ENCODE measurements at places on chromosomes 12 and 14. TPM values are rescaled to one million over a fixed set of nuclear protein-coding genes. Genes with fewer than 3 reads are reported as not detected.

DNA sequence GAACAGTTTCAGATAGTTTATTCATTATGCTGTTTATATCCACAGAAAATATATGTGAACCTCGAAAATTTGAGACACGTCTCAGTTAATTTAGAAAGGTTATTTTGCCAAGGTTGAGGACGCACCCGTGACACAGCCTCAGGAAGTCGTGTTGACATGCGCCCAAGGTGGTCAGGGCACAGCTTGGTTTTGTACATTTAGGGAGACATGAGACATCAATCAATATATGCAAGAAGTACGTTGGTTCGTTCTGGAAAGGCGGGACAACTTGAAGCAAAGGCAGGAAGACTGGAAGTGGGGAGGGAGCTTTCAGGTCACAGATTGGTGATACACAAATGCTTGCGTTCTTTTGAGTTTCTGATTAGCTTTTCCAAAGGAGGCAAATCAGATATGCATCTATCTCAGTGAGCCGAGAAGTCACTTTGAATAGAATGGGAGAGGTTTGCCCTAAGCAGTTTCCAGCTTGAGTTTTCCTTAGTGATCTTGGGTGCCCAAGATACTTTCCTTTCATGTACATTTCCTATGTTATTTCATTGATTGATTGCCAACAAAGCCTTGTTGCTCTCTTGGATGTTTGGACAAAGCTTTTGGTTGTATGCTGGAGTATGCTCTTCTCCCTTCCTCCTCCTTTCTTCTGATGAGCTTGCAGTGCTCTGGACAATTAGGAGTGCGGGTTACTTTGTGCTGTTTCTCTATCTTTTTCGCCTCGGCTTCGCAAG lies 3.2 kb downstream of the SNAPC1 start:
- no peak for DNase-seq

DNA sequence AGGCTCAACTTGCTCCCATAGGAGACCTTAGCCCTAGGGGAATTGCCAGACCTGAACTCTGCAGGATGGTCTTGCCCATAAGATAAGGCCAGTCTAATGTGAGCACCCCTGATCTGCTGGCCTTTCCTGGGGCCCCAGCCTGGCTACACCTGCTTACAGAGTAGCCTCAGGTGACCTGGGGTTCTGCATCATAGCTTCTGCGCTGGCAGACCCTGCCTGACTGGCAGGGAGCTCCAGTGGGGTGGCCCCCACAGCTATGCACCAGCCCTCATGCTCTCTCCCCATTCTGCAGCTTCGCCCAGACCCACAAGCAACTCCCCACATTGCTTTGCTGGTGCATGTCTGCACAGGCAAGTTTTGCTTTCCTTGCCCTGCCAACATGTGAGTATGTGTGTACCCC lies 371.3 kb upstream of the CLEC14A start:
- no peak for DNase-seq

Gene CTSG
- total RNA-seq, result not detected

Gene STON2
- 24.0 TPM for total RNA-seq

Gene SRGAP1
- total RNA-seq, result 14.8 TPM

GRCh38 chr12:47207340-47207717 lies 127.6 kb upstream of the AMIGO2 start:
- no peak for DNase-seq

Gene NPFF
- not detected for total RNA-seq

DNA sequence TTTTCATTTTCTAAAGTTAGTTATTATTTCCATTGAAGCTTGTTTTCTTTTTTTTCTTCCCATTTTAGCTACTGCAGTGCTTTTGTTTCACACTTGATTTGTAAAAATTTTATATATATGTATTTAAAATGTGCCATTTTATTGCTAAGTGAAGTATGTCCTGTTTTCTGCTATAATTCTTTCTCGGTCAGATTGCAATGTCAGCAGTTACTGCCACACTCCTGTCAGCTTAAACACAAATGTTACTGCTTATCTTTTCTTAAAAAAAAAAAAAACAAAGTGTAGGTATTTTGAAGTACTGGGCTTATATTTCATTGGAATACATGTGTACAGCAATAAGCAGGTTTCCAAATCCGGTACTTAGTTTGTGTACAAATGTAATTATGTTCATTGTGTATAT lies 63.4 kb upstream of the AEBP2 start:
- DNase-seq, result no peak

DNA sequence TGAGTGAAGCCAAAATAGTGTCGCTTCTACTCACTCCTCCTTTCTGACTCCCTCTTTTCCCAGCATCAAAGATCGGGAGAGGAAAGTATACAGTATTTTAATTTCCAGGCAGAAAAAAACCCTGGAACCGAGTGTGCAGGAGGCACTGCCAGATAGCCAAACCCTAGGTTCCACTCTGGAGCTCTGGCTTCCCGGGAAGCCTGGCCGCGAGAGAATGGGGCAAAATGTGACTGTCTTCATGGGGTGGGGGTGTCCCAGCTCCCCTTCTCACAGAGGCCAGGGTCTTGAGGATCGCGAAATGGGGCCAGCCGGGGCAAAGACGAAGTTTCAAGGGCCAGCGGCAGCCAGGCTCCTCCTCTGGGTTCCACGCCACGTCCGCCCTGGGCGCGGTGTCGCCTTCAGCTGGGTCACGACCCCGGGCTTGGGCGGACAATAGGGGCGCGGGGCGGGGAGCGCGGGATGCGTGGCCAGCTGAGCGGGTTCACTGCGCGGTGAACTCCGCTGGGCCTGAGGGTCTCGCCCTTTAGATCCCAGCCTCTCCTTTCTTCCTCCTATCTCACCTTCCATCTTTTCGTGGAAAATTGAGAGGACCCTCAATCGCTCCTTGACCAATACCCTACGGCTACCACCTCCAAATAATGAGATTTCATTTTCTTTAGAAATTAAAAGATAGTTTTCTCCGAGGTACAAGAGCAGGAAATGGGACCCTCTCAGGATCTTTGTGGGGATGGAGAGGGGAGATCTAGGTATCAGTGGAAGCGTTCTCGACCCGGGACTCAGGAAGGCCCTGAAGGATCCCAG lies 6.7 kb downstream of the HOXC4 start:
- DNase-seq, result no peak

GRCh38 chr12:293199-293598 lies 30.6 kb upstream of the SLC6A13 start:
- DNase-seq, result no peak

Gene FGF23
- 0.25 TPM for total RNA-seq

Gene KRT81
- total RNA-seq, result not detected

- DNase-seq, result no peak
These were observed 6.4 kb upstream of the CCDC175 start for GRCh38 chr14:59582845-59583509.

- DNase-seq, result no peak
These were observed 102.9 kb upstream of the CCDC196 start for GRCh38 chr14:66383257-66383656.

Gene PELI2
- total RNA-seq, result 16.2 TPM

DNA sequence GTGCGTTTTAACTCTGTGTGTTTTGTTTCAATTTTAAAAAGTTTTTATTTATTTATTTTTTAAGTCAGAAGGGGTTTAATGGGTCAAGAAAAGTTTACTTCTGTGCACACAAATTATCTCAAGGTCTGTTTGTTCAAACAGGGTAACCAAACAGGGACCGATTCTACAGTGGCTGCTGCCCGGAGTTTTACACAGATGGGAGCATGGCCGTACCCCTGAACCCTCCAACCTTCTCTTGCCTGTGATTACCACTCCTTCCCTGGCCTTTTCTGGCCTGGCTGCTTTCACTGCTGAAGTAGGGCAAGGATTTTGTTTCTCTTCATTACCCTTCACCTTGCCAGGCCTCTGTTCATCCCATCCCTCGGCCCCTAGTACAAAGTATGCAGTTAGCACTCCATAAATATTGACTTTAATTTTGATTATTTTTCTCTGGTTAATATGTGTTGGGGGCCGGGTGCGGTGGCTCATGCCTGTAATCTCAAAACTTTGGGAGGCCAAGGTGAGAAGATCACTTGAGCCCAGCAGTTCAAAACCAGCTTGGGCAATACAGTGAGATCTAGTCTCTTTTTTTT lies 15.8 kb upstream of the FBXL14 start:
- DNase-seq, result no peak

Gene GALNT9
- total RNA-seq, result 1.3 TPM

DNA sequence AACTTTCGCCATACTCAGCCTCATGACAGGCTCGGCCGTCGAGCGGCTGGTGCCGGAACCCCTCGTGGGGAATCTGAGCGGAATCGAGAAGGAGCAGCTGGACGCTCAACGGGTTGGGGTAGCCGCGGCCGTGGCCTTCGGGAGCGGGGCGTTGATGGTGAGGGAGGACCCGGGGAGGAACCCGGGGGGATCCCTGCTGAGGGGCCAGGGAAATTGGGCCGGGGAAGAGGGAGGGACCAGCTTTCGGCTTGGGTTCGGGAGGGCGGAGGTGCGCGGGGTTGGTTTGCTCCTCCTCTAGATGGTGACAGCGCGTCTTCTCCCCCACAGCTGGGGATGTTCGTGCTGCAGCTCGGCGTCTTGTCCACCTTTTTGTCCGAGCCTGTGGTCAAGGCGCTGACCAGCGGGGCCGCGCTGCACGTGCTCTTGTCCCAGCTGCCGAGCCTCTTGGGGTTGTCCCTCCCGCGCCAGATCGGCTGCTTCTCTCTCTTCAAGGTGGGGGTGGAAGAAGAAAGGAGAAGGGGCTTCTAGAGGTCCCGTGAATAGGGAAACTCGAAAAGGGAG lies 9.8 kb downstream of the ARHGEF25 start:
- DNase-seq, result no peak

- DNase-seq, result no peak
These were observed 379.0 kb downstream of the LRIG3 start for GRCh38 chr12:58541300-58541690.

DNA sequence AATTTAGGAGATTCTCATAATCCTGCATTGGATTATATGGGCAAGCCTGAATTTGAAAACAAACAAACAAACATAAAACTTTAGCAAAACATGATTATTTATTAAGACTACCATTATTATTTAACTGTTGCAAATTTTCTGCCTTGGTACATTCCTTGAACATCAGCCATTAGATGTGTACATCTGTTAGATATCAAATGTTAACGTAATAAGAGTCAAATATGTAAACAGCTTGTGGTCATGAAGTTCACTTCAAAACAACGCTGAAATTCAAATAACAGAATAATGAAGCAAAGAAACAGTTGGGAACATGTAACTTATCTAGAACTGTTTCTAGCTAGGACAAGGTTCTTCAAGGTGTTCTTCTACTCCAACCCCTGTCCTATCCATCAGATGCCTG lies 14.3 kb upstream of the TMX1 start:
- no peak for DNase-seq

GRCh38 chr12:105445249-105445648 lies 114.8 kb downstream of the C12orf75 start:
- DNase-seq, result no peak

GRCh38 chr12:116859079-116859478 lies 22.2 kb downstream of the HRK start:
- DNase-seq, result no peak

DNA sequence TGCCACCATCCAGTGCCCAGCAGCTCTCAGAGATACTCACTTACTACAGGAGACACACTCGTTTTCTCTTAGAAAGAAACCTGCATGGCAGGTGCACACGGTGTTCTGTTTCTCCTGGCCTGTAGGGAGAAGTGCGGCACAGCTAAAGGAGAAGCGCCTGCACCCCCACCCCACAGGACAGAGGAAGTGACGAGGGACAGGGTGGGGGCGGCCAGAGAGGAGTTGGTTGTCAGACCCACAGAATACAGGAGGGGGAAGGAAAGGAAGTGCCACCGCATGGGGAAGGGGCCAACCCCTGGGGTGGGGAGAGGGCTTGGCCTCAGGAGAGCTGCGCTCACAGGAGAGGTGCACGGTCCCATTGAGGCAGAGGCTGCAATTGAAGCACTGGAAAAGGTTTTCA lies 8.8 kb downstream of the TNFRSF1A start:
- DNase-seq, result no peak

Gene DTX3
- total RNA-seq, result 75.6 TPM

Gene FLRT2
- total RNA-seq, result 13.5 TPM

DNA sequence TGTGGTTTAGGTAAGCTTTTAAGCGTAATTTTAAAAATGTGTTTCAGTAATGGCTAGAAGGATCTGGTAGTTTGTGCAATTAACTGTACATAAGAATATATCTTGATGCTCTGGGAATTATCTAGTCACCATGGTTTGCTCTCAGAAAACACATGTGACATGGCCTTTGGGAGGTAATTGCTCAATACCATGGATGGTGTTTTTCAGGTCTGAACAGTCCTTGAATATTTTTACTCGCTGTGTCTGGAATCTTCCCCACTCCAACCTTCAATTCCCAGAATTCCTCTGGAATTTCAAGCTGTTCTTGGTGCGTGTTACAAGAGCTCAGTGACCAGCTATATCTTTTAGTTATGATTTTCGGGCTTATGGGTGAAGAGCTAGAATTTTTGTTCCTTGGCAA lies 85.3 kb downstream of the DAAM1 start:
- no peak for DNase-seq

Gene GLIPR1L2
- 0.40 TPM for total RNA-seq

- no peak for DNase-seq
These were observed 40.8 kb downstream of the TGFB3 start for GRCh38 chr14:75941030-75941429.

Gene INHBE
- 0.36 TPM for total RNA-seq

- DNase-seq, result no peak
These were observed 45.7 kb downstream of the SPPL3 start for GRCh38 chr12:120858306-120859088.

DNA sequence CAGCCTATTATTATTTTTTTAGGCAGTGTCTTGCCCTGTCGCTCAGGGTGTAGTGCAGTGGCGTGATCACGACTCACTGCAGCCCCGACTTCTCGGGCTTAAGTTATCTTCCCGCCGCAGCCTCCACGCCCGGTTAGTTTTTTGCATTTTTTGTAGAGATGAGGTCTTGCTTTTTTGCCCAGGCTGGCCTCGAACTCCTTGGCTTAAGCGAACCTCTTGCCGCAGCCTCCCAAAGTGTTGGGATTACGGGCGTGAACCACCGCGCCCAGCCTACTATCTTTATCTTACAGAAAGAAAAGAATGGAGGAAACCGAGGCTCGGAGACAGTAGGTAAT lies 507 bp upstream of the PTPN11 start:
- no peak for DNase-seq

Gene MAGOHB
- 56.5 TPM for total RNA-seq

- DNase-seq, result no peak
These were observed 76.0 kb downstream of the VCPKMT start for GRCh38 chr14:50040401-50040775.

GRCh38 chr12:92624236-92624635 lies 78.6 kb upstream of the PLEKHG7 start:
- no peak for DNase-seq

Gene TOMM20L
- 0.52 TPM for total RNA-seq

GRCh38 chr14:78469947-78470346 lies 299.8 kb downstream of the NRXN3 start:
- no peak for DNase-seq

Measured in neural crest cell (in vitro differentiated cells).